Astrocyte (in vitro differentiated cells and primary cell): ENCODE measurements at places on chromosomes 2 and 18. TPM values are rescaled to one million over a fixed set of nuclear protein-coding genes. Genes with fewer than 3 reads are reported as not detected.
A peak's percentile ranks its signal among the peaks of the same experiment; 100 is the strongest.

KLF11 gene
- total RNA-seq: 9.6 and 9.8 TPM in 2 replicates

DNA sequence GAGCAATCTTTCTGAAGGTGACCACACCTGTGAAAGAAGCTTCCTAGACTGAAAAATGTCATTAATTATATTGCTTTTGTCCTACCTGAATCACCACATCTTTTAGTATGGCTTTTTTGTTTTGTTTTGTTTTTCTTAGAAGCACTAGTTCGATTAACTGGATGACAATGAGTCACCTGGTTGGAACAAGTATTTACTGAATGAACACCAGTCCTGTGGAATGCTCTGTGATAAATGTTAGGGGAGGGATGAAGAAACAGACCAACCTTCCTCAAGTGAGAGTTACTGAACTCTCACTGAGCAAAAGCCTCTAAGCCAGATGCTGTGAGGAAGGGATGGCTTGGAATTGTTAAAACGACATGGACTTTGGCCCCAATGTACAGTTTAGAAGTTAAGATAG is 26.8 kb upstream of the DCC start:
- DNase-seq: peak; percentile 57

- peak; percentile 28 for DNase-seq
Observed at GRCh38 chr2:168156661-168157060, 90.7 kb downstream of the STK39 start.

- no peak for DNase-seq
Observed at GRCh38 chr2:124822516-124822915, 797.4 kb downstream of the CNTNAP5 start.

SLC11A1 gene
- total RNA-seq: not detected in 2 replicates

DNA sequence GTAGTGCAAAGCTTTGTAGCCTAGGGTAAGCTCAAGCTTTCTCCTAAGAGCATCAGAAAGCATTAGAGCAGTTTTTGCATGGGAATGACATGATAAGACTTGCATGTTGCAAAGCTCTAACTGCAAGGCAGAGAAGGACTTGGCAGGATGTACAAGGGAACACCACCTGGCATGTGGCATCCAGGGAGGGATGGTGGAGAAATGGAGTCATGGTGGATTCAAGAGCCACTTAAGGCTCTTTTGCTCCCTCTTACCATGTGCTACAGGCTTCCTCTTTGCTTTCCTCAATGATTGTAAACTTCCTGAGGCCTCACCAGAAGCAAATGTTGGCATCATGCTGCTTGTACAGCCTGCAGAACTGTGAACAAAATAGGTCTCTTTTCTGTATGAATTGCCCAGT is 266.0 kb downstream of the GLI2 start:
- no peak for DNase-seq

DNA sequence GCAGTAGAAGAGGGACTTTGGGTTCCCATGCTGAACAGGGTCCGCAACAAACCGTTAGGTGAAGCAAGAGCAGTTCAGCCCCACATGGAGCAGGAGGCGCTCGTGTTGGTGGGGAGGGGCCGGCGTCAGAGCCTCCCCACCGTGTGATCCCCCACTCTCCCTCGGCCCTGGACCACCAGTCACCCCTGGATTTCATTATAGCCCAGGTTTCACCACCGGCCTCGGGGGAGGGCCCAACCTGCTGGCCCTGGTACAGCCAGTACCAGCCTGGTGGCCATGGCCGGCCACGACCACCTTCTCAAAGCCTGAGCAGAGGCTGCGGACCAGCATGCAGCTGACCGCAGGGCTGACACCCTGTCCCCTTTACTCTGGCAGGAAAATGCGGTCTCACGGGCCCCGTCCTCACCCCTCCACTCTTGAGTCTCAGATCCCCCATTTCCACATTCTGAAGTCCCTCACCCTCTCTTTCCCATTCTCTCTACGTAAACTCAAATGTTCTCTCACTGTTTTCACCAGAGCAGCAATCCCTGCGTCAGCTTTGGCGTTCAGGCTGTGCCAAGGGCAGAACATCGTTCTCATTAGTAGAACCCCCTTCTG is 8.6 kb downstream of the MLPH start:
- no peak for DNase-seq

TUBA4A gene
- total RNA-seq: 18.0 and 19.7 TPM in 2 replicates

- peak; percentile 85 for DNase-seq
Observed at GRCh38 chr2:163735685-163736432, at the start of gene FIGN. Gene FIGN (minus strand): TSS chr2:163736008. CDS start chr2:163734927, 1,081 bp downstream.

- peak; percentile 12 for DNase-seq
Observed at GRCh38 chr2:60808330-60808801, 52.3 kb downstream of the PAPOLG start.

DNA sequence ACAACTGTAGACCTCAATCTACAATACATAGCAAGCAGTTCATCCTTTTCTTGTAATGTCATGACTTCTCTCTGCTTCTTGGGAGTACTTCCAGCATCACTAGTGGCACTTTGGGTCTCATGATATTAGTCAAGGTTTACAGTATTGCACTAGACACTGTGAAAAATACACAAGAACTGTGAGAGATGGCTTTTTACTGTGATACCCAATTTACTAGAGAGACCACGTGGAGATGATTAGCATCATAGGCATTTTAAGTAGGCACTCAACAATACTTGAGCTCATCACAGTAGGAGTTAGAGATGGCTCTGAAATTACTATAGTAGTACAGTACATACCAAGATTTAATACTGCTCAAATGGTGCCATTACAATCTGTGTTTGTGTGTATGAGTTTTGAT is 112.8 kb upstream of the EML6 start:
- DNase-seq: peak; percentile 68

- DNase-seq: no peak
Observed at GRCh38 chr2:41869542-41870264, 178.1 kb upstream of the PKDCC start.

DNA sequence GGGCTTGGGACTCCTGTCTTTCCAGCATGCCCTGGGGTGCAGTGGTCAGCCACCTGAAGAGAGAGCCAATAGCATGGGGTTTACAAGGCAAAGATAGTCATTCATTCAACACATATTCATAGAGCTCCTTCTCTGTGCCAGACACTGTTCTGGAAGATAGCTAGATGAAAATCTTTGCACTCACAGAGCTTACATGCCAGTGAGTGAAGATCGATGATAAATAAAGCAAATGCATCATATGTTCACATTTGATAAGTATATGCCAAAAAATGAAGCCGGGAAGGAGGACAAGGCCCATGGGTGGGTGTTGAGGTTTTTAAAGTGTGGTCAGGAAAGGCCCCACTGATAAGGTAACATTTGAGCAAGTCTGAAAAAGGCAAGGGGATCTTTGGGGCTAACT is 130.8 kb upstream of the CDCA7 start:
- DNase-seq: no peak

GRCh38 chr18:73893880-73894279 is 253.8 kb downstream of the FBXO15 start:
- no peak for DNase-seq

GRCh38 chr18:34738175-34738894 is 28.2 kb downstream of the DTNA start:
- peak; percentile 56 for DNase-seq

TDRD15 gene
- not detected in 2 replicates for total RNA-seq

VWC2L gene
- total RNA-seq: not detected in 2 replicates

GRCh38 chr2:177239932-177240630 is 24.4 kb downstream of the NFE2L2 start:
- peak; percentile 48 for DNase-seq

GRCh38 chr2:203669820-203670219 is 36.6 kb upstream of the CD28 start:
- peak; percentile 89 for DNase-seq

GRCh38 chr2:46461709-46462171 is 17.6 kb upstream of the TMEM247 start:
- no peak for DNase-seq

DNA sequence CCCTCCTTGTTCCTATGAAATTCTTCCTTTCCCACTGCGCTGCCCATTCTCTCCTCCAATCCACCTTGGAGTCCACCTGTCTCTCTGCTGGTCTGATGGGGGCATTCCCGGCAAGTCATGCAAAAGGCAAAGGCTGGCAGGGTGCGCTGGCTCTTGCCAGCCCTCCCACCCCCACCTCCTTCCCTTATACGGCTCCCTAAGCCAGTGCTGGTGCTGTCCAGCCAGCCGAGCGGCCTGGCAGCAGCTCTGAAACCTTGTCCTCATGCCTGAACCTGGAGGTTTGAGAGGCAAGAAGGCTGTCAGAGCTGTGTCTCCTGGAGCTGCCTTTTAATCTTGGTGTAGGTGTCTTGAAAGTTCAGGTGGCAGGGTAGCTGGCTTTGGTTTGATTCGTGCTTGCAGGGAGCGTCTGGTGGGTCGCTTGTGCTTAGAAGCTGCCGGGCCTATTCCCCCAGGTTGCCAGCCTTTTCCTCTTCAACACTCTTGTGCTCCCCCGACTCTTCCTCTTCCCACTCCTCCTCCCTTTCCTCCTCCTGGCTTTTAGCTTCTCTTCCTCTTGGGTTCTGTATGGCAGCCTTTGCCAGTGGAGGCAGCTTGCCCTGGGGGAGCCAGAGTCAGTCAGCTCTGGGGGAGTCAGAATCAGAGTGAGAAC is 748 bp downstream of the LIPG start:
- no peak for DNase-seq

DNA sequence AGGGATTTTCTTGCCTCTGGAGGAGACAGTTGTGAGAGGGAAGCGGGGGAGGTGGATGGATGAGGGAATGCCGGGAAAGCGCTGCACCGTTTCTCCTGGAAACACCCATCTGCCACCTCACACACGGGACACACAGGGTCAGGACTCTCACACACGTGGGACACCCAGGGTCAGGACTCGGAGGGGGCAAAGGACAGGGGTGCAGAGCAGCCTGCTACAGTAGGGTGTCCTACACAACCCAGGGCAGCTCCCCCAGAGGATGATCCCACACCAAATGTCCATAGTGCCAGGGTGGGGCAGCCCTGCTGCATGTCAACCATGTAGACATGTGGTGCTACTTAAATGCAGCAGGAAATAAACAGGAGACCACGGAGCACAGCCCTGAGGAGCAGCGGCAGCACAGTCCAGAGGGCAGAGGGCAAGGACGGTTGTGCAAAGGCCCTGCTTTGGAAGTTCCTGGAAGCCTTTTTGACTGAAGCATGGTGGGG is 5.1 kb downstream of the RAMP1 start:
- no peak for DNase-seq

- DNase-seq: peak; percentile 56
Observed at GRCh38 chr2:159290289-159290907, 3.9 kb upstream of the WDSUB1 start.

IGFBP2 gene
- total RNA-seq: 944 and 1,071 TPM in 2 replicates

CBLN2 gene
- total RNA-seq: not detected in 2 replicates

- no peak for DNase-seq
Observed at GRCh38 chr18:43952398-43952797, 675.1 kb upstream of the SYT4 start.

- no peak for DNase-seq
Observed at GRCh38 chr2:225030203-225030602, 12.1 kb downstream of the DOCK10 start.

DNA sequence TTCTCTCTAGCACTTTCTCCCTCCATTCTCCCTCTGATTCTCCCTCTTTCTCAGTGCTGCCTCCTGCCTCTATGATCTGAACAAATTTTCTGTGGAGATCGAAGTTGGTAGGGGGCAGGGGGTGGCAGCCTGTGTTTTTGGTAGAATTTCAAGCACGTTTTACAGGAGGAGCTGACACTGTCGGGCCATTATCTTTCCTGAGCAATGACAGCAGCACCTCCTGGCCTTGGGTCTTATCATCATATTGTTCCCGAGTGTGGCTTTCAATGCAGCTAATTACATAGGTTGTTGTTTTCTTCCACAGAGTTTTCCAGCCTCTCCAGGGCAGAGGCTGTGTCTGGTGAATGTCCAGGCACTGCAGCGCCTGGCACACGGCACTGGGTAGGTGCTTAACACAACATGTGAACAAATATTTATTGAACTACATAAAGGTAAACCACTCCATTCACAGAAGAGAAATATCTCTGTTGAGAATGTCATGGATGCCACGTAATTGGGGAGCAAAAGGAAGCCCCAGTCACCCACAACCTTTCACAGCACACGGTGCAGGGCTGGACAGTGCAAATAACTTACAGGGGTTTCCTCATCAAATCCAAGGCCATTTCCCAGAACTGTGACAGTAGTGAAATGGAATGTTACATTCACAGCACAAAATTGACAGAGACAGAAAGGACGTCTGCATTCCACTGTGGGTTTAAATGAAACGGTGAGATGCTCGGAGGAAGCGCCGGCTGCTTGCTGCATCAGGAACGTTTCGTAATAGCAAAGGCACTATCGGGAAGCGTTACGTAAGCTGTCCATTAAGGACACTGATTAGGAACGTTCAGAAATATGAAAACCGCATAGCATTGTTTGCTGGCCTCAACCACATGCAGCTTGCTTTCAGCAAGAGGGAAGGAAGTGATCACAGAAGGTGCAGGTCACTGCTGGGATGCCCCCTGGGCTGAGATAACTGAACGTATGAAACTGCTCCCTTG is 6.5 kb upstream of the KCNG2 start:
- peak; percentile 98 for DNase-seq

PSME4 gene
- total RNA-seq: 101 and 110 TPM in 2 replicates

DNA sequence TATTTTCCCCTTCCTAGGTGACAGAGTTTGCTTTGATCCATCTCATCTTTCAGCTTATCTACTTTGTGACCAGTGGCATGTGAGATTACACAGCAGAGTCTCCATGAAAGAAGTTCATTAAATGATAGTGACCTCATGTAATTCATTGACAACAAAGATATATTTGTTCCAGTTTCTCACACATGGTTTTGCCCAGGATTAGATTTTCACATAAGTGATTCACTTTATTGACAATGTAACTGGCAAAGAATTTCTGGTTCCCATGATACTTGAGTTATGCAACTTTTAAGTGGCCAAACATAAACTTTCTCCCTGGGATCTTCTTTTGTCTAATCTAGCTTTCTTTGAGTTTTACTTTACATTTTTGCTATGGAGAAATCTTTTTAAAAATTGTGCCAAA is 50.0 kb downstream of the MC4R start:
- DNase-seq: no peak

CCT4 gene
- total RNA-seq: 203 and 220 TPM in 2 replicates

GRCh38 chr2:62783679-62784078 is 78.2 kb downstream of the EHBP1 start:
- no peak for DNase-seq
